WTC11 (cell line): ENCODE measurements at places on chromosomes 1 and 21. TPM values are rescaled to one million over a fixed set of nuclear protein-coding genes. Genes with fewer than 3 reads are reported as not detected.

DNA sequence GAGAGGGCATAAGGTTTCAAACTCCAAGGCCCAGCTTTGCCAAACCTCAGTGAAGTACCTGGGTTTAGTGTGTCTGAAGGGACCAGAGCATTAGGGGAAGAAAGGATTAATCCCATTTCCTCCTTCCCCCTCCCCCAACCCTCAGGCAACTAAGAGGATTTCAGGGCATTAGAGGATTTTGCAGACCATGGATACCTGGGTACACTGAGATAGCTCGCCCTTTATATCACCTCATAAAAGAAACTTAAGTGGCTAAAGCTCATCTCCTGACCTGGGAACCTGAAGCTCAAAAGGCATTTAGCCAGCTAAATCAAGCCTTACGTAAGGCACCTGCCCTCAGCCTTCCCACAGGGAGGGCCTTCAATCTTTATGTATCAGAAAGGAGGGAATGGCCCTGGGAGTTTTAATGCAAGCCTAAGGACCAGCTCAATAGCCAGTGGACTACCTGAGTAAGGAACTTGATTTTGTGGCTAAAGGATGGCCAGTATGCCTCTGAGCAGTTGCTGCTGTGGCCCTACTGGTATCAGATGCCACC, 26.4 kb upstream of the SMYD3 start:
- H3K4me1 ChIP-seq = peaks cover 6% of the 10 kb centered on the region
- DNase-seq = no peak
- peaks cover 18% of the 10 kb centered on the region for H3K36me3 ChIP-seq
- H3K4me3 ChIP-seq = no peak overlapping the region

DNA sequence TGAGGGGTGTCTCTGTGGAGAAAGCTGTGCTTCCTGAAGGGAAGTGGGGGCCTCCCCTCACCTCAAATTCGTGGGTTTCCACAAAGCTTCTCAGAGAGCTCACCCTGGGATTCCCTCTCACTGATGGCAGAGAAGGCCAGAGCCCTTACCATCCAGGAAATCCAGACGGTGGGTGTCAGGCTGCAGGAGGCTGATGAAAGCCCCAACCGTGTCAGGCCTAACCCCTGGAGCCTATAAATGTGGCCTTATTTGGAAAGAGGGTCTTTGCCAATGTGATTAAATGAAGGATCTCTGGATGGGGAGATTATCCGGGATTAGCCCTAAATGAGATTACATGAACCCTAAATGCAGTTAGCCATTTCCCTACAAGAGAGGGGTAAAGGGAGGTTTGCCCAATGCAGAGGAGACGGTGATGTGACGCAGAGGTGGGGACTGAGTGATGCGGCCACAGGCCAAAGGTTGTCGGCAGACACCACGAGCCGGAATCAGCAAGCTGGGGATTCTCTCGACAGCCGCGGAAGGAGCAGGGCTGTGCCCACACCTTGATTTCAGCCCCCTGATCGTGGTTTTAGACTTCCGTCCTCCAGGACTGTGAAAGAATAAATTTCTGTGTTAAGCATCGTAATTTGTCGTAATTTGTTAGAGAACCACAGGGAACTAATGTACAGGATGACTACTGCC, 82.6 kb downstream of the TOMM20 start:
- H3K4me1 ChIP-seq = peaks cover 6% of the 10 kb centered on the region
- no peak overlapping the region for H3K27ac ChIP-seq
- H3K36me3 ChIP-seq = no peaks in the 10 kb centered on the region
- no peak for DNase-seq
- H3K4me3 ChIP-seq = no peak overlapping the region
- H3K27me3 ChIP-seq = no peaks in the 10 kb centered on the region

DNA sequence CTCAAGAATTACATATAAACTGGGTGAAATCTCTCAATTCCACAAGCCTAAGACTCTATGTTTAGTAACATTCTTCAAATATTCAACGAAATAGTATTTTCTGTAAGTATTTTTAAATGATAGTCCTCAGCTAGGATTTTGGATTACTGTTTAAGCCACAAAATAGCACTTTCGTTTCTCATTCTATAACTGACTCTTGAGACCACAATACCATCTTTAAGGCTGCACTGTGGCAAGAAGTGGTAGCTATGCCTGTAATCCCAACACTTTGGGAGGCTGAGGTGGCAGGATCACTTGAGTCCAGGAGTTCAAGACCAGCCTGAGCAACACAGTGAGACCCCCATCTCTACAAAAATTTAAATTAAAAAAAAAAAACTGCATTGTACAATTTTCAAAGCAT, 126.7 kb downstream of the CDC42BPA start:
- peaks cover 9% of the 10 kb centered on the region; the same call in 1 of the 2 replicates for H3K36me3 ChIP-seq
- H3K27me3 ChIP-seq = no peaks in the 10 kb centered on the region
- H3K4me1 ChIP-seq = peaks cover 9% of the 10 kb centered on the region
- no peak for DNase-seq

The DCST2 gene
- total RNA-seq = 0.83 to 1.8 TPM (median 1.6 TPM) in 3 replicates

DNA sequence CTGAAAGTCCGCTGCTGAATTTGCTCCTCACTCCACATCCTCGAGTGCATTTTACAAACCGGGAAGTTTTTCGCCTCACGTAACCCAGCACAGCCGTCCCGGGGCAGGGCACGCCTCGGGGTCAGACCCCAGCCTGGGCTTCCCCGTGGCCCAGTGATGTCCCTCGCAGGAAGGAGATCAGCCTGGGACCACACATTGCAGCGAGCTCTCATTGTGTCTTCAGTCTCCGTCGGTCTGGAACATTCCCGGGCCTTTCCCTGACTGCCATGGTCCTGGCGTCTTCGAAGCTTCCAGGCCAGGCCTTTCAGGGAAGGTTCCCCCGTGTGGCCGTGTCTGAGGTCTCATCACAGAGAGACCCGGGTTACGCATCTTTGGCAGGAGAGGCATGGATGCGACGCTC, 43.5 kb downstream of the MORN1 start:
- no peak overlapping the region for H3K4me3 ChIP-seq
- no peak for DNase-seq
- no peaks in the 10 kb centered on the region for H3K36me3 ChIP-seq
- H3K27ac ChIP-seq = no peak overlapping the region

- H3K36me3 ChIP-seq = no peaks in the 10 kb centered on the region
- no peak overlapping the region for H3K27ac ChIP-seq
- no peaks in the 10 kb centered on the region for H3K4me1 ChIP-seq
- DNase-seq = no peak
- H3K27me3 ChIP-seq = no peaks in the 10 kb centered on the region
Measured at GRCh38 chr1:74402873-74403272, 109.5 kb downstream of the LRRC53 start.

The MSTO1 gene
- 44.6 to 61.7 TPM (median 46.3 TPM) in 3 replicates for total RNA-seq

The OXCT2 gene
- total RNA-seq = 1.7 to 2.4 TPM (median 2.3 TPM) in 3 replicates

The DNM3 gene
- 0.99 to 1.9 TPM (median 1.6 TPM) in 3 replicates for total RNA-seq

- H3K27me3 ChIP-seq = no peaks in the 10 kb centered on the region
- H3K4me1 ChIP-seq = peaks cover 4% of the 10 kb centered on the region
- no peak overlapping the region for H3K4me3 ChIP-seq
- no peak overlapping the region for H3K27ac ChIP-seq
Measured at GRCh38 chr1:206586501-206587445, 25.5 kb downstream of the EIF2D start.

The TMPRSS15 gene
- total RNA-seq = not detected in 3 replicates

The RGS16 gene
- total RNA-seq = 9.9 to 17.8 TPM (median 10.2 TPM) in 3 replicates

DNA sequence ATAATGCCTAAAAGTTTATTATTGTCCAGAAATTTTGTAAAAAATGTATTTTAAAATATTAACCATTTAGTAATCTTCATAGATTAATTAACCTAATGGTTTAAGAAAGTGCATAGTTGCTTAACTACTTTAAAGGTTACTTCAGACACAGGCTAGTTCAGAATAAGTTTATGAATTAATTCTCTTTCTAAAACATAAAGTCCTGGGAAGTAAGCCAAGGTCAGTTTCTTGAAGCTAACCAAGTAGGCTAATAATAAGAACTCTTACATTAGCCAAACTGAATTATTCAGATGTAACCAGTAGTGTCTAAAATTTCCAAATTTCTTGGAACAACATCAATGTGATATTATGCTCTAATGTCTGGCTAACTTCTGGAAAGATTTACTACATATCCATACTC, 790.4 kb downstream of the NCAM2 start:
- no peak for DNase-seq
- H3K27me3 ChIP-seq = no peaks in the 10 kb centered on the region; the same call in 1 of the 2 replicates
- no peak overlapping the region for H3K4me3 ChIP-seq
- H3K4me1 ChIP-seq = peaks cover 5% of the 10 kb centered on the region; the same call in 1 of the 2 replicates

DNA sequence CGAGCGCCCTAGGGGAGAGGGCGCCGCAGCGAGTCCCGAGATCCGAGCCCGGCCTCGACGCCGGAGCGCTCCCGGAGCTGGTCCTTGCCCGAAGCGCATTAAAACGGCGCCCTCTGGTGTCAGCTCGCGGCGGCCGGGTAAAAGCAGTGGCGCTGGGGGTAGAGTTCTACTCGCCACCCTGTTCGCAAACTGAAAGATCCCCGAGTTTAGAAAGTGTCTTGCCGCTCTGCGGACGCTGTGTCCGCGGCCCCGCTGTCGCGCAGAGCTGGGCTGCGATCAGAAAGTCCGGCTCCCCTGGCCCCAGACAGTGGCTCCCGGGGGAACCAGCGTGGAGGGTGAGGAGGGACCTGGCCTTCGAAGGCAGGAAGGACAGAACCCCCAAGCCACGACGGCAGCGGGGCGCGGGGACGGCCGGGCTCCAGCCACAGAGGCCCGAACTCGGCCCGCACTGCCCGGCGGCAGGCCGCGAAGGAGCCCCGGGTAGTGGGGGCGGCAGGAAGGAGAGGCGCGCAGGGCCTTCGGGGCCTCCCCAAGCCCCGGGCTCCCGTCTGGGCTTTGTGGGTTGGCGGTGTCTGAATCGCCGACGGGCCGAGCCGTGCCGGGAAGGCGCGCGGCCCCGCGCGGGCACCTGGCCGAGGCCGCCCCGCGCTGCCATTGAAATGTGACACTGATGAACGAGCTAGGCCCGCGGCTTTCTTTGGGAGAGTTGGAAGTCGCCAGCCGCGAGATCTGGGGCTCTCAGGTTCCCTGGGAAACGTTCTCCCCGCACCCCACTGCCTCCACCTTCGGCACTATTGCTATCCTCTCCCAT, 39.1 kb upstream of the NFIA start:
- H3K36me3 ChIP-seq = no peaks in the 10 kb centered on the region
- peak overlapping the region; percentile 78 for H3K4me3 ChIP-seq
- H3K27ac ChIP-seq = no peak overlapping the region
- H3K27me3 ChIP-seq = peaks cover 35% of the 10 kb centered on the region
- DNase-seq = peak; percentile 96
- peaks cover 12% of the 10 kb centered on the region for H3K4me1 ChIP-seq

- H3K27ac ChIP-seq = no peak overlapping the region
- no peak for DNase-seq
- H3K27me3 ChIP-seq = peaks cover 9% of the 10 kb centered on the region
- H3K36me3 ChIP-seq = no peaks in the 10 kb centered on the region
- H3K4me3 ChIP-seq = no peak overlapping the region
Measured at GRCh38 chr1:109517337-109517736, 7.8 kb upstream of the AMIGO1 start.

DNA sequence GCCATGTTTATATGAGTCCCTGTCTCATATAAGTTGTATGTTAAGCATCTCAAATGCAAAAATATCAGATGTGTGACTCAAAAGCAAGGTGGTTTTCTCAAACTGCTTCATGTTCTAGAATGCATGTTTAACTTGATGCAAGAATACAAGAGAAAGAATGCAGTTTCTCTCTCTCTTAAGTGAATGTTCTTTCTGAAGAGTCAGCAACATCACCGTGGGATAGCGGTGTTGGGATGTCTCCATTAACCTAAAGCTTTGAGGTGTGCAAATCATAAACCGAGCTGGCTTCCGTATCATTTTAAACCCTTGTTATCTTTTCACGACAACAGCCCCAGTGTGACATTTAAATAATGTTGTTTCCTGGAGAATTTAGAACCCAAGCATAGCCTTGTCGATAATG, 48.4 kb upstream of the TARBP1 start:
- no peaks in the 10 kb centered on the region for H3K27me3 ChIP-seq
- no peaks in the 10 kb centered on the region for H3K36me3 ChIP-seq
- no peak overlapping the region for H3K4me3 ChIP-seq
- no peak overlapping the region for H3K27ac ChIP-seq
- no peak for DNase-seq

GRCh38 chr1:8419172-8419571, 101.3 kb downstream of the SLC45A1 start:
- H3K27me3 ChIP-seq = no peaks in the 10 kb centered on the region
- no peak for DNase-seq
- H3K36me3 ChIP-seq = peaks cover 9% of the 10 kb centered on the region; the same call in 1 of the 2 replicates
- no peak overlapping the region for H3K27ac ChIP-seq
- H3K4me1 ChIP-seq = peaks cover 18% of the 10 kb centered on the region
- H3K4me3 ChIP-seq = no peak overlapping the region

GRCh38 chr21:14531757-14532316, 14.3 kb downstream of the SAMSN1 start:
- DNase-seq = no peak
- no peak overlapping the region for H3K27ac ChIP-seq
- 0 out of 2 replicates have a peak, but pooled peaks cover 2% of the 10 kb centered on the region for H3K4me1 ChIP-seq
- peaks cover 8% of the 10 kb centered on the region for H3K36me3 ChIP-seq
- no peak overlapping the region for H3K4me3 ChIP-seq

The TCHHL1 gene
- not detected in 3 replicates for total RNA-seq

DNA sequence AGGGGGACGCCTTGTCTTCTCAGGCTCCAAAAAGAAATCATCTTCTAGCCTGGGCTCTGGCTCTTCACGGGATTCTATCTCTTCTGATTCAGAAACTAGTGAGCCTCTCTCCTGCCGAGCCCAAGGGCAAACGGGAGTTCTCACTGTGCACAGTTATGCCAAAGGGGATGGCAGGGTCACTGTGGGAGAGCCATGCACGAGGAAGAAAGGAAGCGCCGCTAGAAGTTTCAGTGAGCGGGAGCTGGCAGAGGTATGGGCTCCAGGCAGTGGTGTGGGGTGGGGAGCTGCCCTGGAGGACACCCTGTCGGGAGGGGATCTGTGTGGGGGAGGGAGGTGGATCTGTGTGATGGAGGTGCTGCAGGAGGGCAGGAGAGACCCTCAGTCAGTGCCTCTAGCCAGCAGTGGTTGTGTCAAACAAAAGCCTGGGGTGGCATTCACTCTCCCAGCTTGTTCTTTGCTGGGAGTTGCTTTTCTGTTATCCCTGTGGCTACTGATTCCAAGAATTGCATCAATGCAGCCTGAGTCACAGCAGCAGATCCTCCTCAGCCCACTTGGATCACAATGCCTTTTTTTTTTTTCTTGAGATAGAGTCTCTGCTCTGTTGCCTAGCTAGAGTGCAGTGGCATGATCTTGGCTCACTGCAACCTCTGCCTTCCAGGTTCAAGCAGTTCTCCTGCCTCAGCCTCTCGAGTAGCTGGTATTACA, 21.8 kb downstream of the KDM4A start:
- H3K27me3 ChIP-seq = no peaks in the 10 kb centered on the region
- no peak overlapping the region for H3K27ac ChIP-seq
- H3K36me3 ChIP-seq = peaks cover 82% of the 10 kb centered on the region
- no peak overlapping the region for H3K4me3 ChIP-seq

- no peak overlapping the region for H3K4me3 ChIP-seq
- no peak for DNase-seq
- no peaks in the 10 kb centered on the region for H3K27me3 ChIP-seq
- H3K36me3 ChIP-seq = no peaks in the 10 kb centered on the region
- peaks cover 21% of the 10 kb centered on the region for H3K4me1 ChIP-seq
- H3K27ac ChIP-seq = no peak overlapping the region
Measured at GRCh38 chr1:76951153-76951552, 83.9 kb downstream of the ST6GALNAC5 start.

The TSPEAR gene
- 2.1 to 2.9 TPM (median 2.7 TPM) in 3 replicates for total RNA-seq
